ENCODE measurements at places on chromosomes 7 and 10. TPM values are rescaled to one million over a fixed set of nuclear protein-coding genes. Genes with fewer than 3 reads are reported as not detected.

Gene UPK3BL2
- 27.6 TPM for total RNA-seq

Gene POU6F2
- total RNA-seq: not detected

Gene CTBP2
- 82.7 TPM for total RNA-seq

Gene PIK3CG
- not detected for total RNA-seq

Gene PRSS58
- total RNA-seq: not detected

Gene AOAH
- 4.8 TPM for total RNA-seq

Gene VWA2
- not detected for total RNA-seq

Gene ZNF488
- not detected for total RNA-seq
